Hematopoietic multipotent progenitor cell treated with erythropoietin and hydrocortisone succinate and interleukin-3 and kit ligand, for 6 days (in vitro differentiated cells): ENCODE measurements at places on chromosomes 2 and 18.
A peak's percentile ranks its signal among the peaks of the same experiment; 100 is the strongest.

GRCh38 chr2:27965841-27966240, 75.3 kb downstream of the BABAM2 start:
- DNase-seq, result no peak

- DNase-seq, result no peak
These were observed 280.2 kb downstream of the SRBD1 start for GRCh38 chr2:45330637-45331409.

- peak; percentile 43 for DNase-seq
These were observed 38.2 kb downstream of the LCT start for GRCh38 chr2:135798762-135799161.

- no peak for DNase-seq
These were observed 24.7 kb downstream of the MYOM1 start for GRCh38 chr18:3194947-3195612.

- DNase-seq, result peak; percentile 11
These were observed 130.1 kb downstream of the OLA1 start for GRCh38 chr2:174117951-174118930.

- no peak for DNase-seq
These were observed 118.8 kb downstream of the RTN4 start for GRCh38 chr2:54931473-54931872.

- no peak for DNase-seq
These were observed 85.3 kb downstream of the LDLRAD4 start for GRCh38 chr18:13303756-13304364.

DNA sequence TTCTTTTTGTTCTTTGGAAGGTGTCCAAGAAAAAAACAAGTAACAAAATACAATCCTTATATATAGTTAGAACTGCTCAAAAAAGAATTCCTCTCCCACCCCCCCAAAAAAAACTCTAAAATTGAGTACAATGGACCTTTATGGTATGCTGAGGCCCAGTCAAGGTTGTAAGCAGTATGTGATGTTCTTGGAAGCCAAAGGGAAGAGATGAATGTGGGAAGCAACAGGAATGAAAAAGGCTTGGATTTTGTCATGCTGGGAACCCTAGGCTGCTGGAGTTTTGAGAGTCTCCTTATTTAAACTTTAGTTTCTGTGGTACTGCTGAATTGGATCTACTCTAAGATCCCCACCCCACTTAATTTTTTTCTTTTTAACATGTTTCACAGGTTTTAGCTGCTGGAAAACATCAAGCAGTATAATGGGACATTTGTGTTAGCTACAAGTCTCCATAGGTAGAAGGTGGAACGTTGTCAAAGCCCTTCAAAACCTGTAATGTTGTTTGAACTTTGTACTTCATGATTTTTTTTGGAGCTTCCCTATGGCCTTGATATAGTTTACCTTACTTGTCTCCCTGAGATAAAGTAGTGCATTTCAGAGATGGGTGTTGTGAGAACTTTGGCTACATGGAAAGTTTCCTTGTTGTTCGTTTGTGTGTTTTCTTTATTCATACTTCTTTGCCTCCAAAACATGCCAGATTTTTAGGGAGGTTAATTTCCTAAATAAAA, 57.7 kb downstream of the PHLPP1 start:
- DNase-seq, result no peak

- DNase-seq, result no peak
These were observed 102.9 kb downstream of the DHRS9 start for GRCh38 chr2:169172151-169172735.

- DNase-seq, result peak; percentile 34
These were observed 51.8 kb upstream of the STAT1 start for GRCh38 chr2:191065785-191066184.

- DNase-seq, result no peak
These were observed 3.0 kb upstream of the RPL37A start for GRCh38 chr2:216495656-216496055.

- no peak for DNase-seq
These were observed 17.1 kb downstream of the CREB1 start for GRCh38 chr2:207546822-207547221.

DNA sequence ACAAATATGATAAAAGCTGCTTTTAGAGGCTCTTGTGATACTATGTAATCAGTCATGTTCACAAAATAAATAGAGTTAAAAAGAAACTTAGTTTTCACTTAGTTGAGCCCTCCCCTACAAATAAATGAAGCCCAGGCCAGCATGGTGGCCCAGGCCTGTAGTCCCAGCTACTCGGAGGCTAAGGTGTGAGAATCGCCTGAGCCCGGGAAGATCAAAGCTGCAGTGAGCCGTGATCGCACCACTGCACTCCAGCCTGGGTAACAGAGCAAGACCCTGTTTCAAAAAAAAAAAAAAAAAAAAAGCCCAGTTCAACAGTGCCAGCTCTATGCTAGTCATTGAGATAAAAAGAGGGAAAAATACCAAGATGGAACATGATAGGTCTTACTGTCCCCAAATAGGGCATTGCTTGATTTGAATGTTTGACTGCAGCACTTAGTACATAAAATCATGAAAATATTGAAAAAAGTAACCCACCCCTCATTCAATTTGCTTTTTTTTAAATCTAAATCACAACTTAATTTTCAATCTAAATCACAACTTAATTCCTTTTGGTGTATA, 1.5 kb downstream of the ASNSD1 start:
- DNase-seq, result no peak

DNA sequence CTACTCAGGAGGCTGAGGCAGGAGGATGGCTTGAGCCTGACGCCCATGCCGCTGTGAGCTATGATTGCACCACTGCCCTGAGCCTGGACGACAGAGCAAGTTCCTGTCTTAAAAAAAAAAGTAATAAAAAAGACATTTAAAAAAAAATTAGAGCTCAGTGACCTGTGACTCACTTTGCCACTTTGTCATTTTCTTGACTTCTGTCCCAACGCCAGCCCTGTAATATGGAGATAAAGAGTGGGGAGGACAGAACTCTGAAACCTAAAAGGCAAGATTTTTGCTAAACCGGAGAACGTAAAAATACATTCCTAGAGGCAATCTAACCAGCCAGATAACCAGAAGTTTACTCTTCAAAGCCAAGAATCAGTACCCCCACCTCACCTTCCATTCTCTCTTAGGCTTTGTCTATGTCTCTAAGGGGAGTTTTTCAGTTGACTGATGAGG, 49.0 kb downstream of the PRKRA start:
- DNase-seq, result peak; percentile 48

DNA sequence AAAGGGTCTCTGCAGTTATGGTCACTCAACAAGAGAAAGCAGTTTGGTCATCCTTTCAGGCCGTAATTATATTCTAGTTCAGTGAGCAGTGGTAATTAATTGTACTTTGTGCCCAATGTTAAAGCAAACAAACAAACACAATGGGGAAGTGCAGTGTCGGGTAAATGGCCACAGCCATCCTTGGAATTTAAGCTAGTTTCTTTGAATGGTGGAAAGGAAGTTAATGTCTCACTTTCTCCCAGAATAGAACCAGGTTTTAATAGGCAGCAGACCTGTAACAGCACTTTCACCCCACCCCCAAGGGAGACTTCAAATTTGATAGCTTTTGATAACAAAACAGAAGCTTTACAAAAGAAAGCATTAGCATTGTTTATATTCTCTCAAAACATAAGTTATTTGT, 20.0 kb upstream of the ITGAV start:
- no peak for DNase-seq

- DNase-seq, result no peak
These were observed 365.1 kb upstream of the NETO1 start for GRCh38 chr18:73232933-73233332.

- no peak for DNase-seq
These were observed 298.1 kb upstream of the REV1 start for GRCh38 chr2:99787769-99788382.

DNA sequence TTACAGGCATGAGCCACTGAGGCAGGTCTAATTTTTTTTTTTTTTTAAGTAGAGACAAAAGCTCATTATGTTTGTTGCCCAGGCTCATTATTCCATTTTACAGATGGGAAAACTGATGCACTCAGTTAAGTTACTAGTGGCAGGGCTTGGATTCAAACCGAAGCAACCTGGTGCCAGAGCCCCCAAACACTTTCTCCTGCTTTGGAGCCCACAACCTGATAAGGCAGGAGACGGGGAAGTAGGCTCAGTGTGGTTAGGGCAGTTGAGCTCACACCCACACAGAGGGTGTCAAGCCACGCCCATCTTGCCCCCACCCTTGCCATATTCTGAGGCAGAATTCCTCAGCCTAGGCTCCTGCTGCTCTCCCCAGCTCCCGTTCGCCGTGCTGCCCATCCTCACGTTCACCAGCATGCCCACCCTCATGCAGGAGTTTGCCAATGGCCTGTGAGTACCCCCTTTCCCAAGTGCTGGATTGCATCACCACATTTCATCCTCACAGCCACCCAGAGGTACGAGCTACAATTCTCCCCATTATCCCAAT, 5.8 kb upstream of the CTDSP1 start:
- DNase-seq, result peak; percentile 97

- no peak for DNase-seq
These were observed 135.8 kb downstream of the IKZF2 start for GRCh38 chr2:213015387-213016165.

GRCh38 chr18:29326214-29326613, 1149.3 kb upstream of the CDH2 start:
- DNase-seq, result no peak

DNA sequence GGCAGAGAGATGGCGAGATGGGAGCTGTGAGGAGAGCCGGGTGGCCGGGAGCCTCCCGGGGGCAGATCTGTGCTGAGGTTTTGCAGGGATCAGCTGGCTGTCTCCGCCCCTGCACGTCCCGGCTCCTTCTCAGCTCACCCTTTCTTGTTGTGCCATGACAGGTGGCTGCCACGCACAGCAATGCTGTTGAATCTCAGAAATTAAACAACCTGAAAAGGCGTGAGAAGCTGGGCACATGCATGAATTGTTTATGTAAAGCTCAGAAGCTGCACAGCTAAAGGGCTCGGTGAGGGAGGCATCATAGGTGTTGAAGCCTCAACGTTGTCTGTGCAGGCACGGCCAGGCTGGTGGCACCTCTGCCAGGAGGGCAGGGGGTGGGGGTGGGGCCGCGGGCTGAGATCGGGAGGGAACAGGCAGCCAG, 858 bp upstream of the RTP5 start:
- DNase-seq, result no peak

- no peak for DNase-seq
These were observed 265.4 kb downstream of the HRH4 start for GRCh38 chr18:24725644-24726415.

DNA sequence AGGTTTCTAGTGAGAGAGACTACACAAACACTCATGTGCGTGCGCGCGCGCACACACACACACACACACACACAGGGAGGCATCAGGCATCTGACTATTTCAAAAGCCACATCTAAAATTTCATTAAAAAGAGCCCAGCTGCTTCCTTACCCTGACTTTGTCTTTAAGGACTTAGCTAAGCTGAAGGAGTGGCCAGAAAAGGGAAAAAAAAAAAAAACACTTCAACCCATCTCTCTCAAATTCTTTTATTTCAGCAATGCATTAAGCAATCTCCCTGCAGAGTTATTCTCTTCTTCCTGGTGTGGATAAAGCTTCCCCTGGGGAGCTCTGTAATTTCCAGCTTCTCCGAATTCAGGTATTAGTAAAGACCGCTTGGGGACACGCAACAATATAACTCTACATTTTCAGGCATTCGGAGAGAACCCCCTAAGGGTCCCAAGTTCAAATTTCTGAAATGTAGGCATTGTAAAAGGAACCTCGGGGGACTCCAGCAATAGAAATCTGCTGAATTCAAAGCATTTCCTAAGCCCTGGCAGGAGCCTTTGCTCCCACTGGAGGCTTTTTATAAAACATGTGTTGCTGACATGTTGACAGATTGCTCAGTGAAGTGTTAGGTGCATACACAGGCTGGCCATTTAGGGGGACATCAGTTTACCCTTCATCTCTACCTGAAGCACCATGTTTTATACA, 67.0 kb downstream of the ZNF521 start:
- peak; percentile 41 for DNase-seq

GRCh38 chr2:224944707-224945547, 97.3 kb downstream of the DOCK10 start:
- peak; percentile 29 for DNase-seq

DNA sequence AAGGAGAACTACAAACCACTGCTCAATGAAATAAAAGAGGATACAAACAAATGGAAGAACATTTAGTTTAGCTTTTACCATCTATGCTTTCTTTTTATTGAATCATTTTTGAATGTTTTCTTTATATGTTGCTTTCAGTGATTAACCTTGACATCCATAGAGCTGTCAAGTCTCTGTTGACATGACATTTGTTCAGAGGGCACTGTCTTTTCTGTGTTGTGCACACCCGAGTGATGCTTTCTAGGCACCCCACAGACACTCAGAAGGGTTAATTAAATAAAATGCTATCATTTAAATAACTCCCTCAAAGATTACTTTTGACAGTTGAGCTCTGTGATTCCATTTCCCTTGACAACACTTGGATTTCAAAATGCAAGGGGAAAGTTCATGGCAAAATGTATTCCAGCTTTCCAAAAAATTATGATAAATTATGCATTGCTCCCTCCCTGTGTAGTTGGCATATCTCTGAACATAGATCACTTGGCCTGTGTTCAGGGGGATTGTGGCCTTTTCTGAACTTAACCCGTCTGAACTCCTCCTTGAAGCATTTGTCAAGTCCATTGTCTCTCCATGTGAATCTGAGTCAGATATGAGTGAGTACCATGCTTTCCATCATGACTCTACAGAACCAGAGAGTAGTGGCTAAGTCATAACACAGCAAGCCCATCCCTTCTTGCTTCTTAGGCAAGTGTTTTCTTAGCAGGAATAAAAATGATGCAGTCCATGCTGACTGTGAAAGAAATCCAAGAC, 372.6 kb downstream of the RPRM start:
- no peak for DNase-seq

DNA sequence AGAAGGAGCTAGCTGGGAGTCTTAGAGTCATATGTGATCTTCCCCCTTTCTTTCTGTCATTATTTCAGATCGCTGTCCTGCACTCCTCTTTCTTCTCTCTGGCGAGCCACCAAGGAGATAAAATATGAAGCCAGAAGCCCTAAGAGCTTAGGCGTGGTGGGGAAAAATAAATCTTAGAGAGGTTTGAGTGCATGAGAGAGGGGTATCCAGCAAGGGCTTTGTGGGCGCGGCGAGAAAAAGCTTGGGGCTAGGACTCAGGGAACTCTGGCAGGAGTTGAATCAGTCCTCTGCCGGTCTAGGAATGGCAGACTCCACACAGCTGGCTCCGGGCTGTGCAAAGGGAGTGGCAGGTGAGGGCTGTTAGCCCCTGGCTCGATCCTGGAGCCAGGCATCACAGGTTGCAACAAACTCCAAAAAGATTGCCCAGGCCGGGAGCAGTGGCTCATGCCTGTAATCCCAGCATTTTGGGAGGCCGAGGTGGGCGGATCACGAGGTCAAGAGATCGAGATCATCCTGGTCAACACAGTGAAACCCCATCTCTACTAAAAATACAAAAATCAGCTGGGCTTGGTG, 20.1 kb upstream of the IGFBP5 start:
- no peak for DNase-seq
